ENCODE measurements at places on chromosomes 16 and 17. TPM values are rescaled to one million over a fixed set of nuclear protein-coding genes. Genes with fewer than 3 reads are reported as not detected.

The TBC1D3G gene
- total RNA-seq: not detected

The C16orf74 gene
- 0.82 TPM for total RNA-seq

The CTRB1 gene
- total RNA-seq: not detected

The BEAN1 gene
- 4.1 TPM for total RNA-seq

The CES5A gene
- not detected for total RNA-seq

GRCh38 chr17:14307560-14308024 is 6.7 kb downstream of the HS3ST3B1 start:
- no peak for DNase-seq

DNA sequence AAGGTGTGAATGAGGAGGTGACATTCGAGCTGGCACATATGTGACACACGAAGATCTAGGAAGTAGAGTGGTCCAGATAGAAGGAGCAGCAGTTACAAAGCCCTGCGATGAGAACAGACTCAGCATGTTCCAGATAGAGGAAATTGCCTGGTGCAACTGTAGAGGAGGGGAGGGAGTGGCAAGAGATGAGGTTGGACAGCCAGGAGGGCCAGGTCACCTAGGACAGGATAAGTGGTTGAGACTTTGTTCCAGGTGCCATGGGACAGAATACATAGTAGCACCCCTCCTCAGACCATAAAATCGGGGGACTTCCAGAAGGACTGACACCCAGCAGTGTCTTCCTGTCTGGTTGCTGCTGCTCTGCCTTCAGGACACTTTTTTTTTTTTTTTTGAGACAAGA is 11.0 kb upstream of the CENPT start:
- no peak for DNase-seq

DNA sequence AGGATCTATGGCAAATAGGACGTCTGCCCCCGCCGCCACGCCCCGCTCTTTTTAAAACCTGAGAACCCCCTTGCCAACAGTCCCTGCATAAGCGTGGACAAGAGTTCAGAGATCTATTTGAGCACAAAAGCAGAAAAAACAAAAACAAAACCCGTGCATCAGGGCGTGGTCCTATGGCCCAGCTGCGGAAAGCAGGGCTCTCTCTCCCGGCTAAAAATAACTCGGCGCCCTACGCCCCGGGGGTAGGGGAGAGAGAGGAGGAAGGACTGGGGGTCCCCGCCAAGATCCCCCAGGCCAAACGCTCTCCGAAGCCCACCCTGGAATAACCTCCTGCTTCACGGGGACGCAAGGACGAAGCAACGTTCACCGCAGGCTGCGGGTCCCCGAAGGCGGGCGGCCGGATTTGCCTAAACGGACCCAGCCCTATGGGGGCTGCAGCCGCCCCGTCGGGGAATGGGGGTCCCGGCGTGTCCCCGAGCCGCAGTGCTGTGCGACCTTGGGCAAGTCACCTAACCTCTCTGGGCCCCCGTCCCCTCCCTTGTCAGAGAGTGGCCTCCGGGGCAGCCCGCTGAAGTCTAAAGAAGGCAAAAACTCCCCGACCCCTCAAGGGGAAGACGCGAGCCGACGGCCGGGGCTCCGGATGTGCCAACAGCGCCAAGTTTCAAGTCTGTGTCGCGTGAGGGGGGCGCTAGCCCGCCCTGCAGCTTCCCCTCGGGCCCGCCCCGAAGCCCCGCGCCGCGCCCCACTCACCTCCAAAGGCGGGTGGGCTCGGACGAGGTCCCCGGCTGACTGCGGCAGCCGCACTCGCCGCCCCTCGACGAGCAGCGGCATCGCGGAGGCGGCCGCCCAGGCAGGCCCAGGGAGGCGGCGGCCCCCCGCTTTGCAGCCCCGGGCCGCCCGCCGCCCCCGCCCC is 477 bp downstream of the NTAN1 start:
- no peak for DNase-seq

DNA sequence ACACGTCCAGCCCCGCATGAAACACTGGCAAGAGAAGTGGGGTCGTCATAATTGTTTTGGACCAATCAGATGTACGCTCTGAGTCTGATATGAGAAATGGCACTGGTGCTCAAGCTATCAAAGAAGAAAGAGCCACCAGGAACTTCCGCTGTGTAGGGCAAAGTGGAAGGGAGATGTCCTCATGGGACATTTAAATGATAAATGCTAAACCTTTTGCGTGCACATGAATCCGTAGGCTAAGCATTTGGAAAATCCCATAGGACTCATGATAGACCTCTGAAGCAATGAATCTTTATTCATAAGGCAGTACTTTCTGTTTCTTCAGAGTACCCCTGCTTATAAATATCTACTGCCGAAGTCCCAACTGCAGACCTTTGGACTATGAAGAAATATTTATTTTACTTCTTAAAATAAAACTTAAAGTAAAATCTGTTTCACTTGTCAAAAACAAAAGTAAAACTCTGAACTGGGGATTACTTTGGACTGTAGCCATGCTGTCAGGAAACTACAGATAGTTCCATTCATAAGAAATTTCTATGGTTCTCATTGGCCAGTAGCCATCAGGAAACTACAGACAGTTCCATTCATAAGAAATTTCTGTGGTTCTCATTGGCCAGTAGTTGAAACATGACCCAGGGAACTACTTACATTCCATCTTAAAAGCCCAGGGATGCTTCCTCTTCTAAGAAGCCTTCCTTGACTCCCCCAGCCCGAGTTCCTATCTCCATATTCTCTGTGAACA is 335.1 kb downstream of the HS3ST4 start:
- no peak for DNase-seq
